NCI-H2029 (cell line): ENCODE measurements at places on chromosomes 5 and 9.

DNA sequence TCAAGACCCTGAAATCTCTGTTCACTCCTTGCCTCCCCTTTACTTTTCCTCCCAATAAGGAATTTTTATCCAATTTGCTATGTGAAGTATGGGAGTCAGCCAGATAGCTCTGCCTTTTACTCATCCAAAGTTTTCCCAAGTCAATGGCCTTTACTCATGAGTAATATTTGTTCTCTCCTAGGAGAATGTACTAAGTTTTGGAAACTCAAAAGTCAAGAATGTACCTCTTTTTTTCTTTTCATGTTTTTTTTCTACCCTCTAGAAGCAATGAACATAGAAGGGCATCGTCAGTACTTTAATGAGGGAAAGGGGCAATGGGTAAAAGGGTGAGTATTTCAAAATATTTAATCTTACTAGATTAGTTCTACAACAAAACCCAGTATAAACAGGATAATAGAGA, 140.2 kb upstream of the SGCD start:
- DNase-seq = no peak

DNA sequence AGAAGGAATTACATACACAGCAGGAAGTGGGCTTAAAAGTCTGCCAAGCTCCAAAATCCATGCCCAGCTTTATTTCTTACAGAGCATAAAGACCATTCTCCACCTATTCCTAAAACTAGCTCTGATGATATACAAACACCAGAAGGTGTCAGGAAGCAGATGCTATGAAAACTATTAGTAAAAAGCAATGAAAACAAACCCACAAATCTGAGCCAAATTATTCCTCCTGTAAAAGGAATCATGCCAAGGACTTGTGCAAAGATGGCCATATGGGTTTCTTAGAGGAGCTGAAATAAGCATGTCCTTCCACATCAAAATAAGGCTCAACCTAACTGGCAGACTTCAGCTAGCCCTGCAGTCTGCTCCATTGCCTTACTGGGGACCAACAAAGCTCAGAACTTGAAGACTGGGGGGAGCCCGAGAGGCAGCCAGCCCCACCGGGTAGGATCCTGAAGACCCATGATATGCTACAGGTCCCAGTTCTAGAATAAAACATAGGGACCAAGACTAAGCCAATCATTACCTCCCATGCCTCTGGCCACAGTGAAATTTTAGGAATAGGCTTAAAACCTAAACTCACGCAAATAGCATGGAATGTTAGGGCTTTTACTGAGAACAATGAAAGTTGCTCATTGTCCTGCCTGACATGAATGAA, 42.8 kb upstream of the GABRP start:
- DNase-seq = no peak

DNA sequence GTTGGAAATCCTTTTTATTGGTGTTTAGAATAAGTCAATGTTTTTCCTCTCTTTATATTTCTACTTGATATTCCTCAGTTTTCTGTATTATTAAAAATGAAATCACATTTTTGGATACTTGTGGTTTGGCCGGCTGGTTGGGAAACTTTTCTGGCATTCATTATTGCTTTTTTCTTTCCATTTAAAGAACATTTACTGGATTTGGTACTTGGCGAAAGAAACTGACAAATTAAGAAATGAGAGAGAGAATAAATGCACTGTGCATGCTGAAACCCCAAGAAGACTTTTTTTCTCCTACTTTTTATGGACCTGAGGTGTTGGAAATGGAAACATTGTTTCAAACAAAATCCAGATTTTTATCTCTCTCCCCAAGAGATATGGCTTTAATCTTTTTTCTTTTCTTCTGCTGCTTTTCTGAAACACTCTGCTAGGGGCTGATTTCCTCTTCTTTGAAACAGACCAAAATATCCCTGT, 128.4 kb downstream of the SNX18 start:
- no peak for DNase-seq

DNA sequence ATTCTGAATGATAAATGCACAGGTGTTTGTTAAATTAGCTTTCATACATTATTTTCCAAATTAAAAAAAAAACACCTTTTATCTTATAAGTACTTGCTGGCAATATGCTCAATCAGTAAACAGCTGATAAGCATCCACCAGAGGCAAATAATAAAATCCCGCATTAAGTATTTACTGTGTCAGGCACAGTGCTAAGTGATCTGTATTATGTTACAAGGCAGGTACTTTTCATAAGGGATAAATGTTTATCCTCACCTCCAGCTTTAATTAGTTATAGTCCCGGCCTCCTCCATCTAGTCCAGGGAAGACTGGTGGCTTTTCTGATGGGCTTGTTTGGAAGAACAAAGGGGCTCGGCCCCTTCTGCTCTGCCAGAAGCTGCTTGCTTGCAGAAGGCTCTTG, 40.1 kb downstream of the PFDN1 start:
- DNase-seq = peak; percentile 68

DNA sequence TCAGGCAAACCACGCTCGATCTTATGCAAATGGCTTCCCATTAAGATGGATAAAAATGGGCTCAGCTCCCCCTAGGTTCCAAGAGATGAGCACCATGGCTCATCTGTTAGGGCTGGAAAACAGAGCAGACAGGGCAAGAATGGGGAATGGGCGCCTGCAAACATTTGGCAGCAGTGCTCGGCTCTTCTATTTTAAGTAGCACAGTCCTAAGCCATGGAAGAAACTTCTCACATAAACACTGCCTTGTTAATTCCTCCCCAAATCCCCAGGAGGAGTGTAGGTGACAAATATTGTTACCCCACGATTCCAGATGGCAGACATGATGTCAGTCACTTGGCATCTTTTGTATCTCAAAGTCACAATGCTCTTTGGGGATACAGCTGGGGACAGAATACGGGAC, 221.8 kb downstream of the ICE1 start:
- DNase-seq = no peak

DNA sequence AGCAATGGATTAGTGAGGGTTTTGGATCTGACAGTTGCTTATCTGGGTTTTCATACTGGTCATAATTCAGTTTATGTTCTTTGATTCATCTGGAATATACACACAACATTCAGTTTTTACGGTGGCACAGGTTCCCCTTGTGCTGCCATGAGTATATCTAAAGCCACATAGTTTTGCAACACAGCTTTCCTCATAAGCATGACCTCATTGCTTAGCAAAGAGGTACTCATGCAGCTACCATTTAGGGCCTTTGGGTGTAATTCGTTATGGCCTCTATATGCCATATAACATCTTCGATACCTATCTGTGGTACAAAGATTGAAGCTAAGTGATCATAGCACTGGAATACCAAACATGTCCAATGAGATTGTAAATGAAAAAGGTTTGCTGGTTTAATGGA, 2.9 kb upstream of the RBM22 start:
- DNase-seq = no peak

- DNase-seq = no peak
Observed at GRCh38 chr5:378976-379742, 57.6 kb downstream of the AHRR start.

DNA sequence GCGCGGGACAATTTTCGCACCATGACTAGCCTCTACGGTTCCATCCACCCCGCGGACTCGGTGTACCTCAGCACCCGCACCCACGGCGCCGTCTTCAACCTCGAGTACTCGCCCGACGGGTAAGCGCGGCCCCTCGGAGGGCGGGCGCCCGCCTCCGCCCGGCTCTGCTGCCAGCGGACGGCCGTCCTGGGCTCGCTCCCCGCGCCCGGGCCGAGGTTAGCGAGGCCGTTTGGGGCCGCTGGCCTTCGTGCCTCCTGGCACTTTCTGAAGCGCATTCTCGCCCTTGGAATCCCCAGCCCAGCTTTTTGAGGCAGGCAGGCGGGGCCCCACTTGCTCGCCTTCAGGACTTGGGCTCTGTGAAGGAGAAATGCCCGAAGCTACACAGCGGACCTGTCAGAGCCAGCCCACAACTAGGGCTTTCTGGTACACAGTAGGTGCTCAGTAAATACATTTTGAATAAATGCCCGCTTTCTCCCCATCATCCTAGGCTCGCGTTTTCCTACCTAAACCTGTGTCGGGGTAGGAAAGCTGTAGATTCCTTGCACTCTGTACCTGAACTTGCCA, 772 bp downstream of the DCAF10 start:
- peak; percentile 12 for DNase-seq

DNA sequence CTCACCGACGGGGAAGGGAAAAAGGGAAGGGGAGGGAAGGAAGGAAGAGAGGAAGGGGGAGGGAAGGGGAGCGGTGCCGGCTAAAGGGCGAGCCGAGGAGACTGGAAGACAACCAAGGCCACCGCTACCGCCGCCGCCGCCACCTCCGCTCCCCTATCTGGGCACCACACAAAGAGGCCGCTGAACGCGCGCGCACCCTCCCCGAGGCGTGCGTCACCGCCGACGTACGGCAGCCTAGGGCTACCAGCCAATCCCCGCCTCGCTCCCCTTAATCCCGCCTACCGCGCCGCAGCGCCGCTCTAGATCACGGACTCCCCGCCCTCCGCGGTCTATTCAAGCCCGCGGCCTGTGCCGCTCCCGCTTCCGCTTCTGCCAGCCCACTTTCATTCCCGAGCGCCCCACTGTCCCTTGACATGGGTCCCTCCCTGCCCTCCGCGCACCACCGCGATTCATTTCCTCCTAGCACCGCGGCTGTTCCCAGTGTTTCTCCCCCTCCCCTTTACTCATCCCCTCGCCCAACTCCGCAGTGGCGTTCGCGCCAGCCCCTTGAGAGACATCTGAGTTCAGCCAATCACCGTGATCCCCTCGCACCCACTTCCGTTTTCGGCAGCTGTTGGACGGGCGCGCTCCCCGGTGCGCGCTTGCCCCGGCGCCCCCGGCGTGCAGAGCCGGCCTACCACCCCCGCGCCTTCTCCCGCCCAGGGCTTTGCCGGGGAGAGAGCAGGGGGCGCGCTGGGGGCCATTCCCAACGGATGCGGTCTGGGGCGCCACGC, at the start of gene HNRNPA0:
TSS of gene HNRNPA0 (minus strand) at position 176 of the 773 bp plus-strand sequence. CDS start 297 bp downstream, outside the sequence.
- peak; percentile 96 for DNase-seq

GRCh38 chr5:163564321-163564938, 59.0 kb downstream of the MAT2B start:
- DNase-seq = no peak

- DNase-seq = peak; percentile 96
Observed at GRCh38 chr9:70601000-70601951, 186.8 kb upstream of the KLF9 start.

DNA sequence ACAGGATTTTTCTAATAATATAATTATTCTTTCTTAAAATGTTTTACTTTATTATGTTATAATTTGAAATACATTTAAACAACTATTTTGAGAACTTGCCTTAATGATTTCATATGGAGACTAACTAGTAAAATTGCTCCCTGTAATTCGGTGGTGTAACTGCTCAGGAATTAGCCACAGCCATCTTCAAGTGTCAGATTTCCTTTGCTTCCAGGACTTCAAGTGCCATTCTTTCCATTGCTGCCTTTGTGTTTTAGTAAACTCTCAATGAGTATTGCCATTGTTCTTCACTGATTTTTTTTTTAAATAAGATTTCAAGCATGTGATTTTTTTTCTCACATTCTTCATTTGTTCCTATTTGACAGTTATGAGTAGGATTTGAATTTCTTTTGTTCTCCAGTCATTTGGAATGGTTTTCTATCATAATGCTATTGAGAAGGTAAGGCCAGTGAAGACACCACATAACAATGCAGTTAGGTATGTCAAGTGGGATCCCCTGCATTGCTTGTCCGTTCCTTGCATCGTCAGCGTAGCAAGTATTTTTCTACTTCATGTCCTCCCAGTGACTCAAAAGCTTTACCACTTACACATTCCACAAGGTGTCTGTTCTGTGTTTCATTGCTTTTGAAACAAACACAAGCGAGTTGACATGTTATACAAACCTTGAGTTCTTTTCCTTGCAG, 83.7 kb downstream of the LNPEP start:
- DNase-seq = no peak

DNA sequence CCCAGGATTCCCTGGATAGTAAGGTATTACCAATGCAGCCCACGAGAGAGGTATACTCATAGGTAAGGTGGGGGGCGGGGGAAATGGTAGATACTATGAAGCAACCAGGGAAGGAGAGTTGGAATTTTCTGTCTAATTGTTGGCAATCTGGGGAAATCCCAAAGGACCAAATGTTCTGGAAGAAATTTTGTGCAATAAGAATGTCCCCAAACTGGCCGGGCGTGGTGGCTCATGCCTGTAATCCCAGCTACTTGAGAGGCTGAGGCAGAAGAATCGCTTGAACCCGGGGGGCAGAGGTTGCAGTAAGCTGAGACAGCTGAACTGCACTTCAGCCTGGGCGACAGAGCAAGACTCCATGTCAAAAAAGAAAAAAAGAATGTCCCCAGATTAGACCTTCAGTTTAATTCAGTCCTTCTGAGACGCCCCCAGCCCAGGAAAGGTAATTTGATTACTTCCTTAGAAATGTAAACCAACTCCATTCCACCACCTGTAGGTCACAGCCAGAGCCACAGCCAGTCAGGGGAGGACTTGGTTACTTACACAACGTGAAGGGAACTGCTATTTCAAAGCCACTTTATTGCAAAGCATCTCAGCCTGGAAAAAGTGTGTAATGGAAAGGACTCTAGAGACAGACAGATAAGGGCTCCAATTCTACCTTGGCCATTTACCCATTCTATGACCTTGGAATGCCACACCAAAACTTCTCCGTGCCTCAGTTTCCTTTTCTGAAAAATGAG, 50.0 kb upstream of the KLF4 start:
- no peak for DNase-seq

- no peak for DNase-seq
Observed at GRCh38 chr9:115006660-115007059, 76.3 kb upstream of the TNFSF8 start.

GRCh38 chr5:33343676-33344327, 97.0 kb upstream of the TARS1 start:
- no peak for DNase-seq

DNA sequence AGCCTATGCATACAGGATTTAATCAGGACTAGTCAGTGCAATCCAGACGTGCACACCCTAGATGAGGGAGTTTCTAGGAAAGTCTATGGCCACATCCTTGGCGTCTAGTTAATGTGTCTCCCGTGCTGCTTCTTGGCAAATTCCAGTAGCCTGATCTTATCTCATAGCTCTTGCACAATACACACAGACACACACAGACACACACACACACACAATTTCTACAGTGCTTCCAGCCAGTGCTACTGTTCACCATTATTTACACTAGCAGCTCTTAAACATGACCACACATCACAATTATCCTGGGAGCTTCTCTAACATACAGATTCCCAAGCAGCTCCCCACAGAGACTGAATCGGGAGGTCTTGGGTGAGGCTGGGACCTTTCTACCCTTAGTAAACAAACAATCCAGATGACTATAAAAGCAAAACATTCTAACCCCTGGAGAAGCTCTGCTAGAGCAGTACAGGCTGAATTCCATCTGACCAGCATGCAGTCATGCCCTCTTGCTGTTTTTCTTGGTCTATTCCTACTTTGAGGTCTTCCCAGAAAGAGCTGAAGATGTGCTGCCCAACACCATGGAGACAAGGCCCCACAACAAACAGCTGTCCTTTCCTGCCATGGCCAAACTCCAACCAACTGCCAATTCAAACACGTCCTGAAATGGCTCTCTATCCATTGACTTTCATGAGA, 236.6 kb downstream of the DEPDC1B start:
- DNase-seq = no peak

DNA sequence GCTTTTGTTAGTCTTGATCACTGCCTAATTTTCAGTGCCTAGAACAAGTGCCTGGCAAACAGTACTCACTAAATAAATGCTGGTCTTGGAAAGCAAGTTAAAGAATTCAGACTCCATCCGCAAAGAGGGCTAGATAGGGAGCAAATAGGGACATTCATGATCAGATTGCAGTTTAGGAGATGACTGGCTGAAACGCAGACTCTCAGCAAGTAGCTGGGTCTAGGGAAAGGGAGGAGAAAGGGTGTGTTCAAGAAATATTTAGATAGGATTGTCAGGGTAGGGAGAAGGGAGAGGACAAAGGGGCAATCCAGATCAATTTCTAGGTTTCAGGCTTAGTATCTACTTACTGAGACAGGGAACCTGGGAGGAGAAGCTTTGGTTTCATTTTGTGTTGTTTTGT, 108.4 kb downstream of the ESM1 start:
- no peak for DNase-seq
